ENCODE measurements at places on chromosomes 12 and 14.

DNA sequence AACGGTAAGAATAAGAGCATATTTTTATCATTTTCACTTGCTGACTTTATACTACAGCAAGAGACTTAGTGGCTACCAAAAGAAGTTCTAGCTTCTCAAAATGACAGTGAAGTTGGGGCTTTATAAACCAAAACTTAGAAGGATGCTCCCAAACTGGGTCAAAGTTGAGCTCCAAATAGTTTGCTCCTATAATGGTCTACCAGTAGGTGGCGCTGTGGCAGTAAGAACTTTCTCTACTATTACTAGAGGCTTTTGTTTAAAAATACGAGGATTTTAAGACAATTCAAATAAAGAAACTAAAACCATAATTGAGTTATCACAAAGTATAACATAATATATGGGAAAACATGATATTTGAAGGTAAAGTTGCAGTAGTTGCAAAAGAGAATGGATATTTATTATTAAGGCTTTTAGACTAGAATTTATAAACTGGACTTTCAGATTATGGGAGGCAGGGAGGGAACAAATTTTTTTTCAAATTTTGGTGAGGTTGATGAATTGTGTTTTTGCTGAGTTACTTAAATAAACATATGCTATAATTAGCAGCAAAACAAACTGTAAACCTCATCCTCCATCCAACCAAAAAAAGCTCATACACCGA is 75.0 kb downstream of the TGFB3 start:
- peak; percentile 68 for DNase-seq

- no peak for DNase-seq
These were observed 364.1 kb upstream of the KITLG start for GRCh38 chr12:88944397-88944796.

GRCh38 chr12:108338915-108339657 is at the start of gene CMKLR1:
TSS of gene CMKLR1 (minus strand) at chr12:108339311. CDS start at chr12:108293591, 45,720 bp downstream.
- DNase-seq: no peak

DNA sequence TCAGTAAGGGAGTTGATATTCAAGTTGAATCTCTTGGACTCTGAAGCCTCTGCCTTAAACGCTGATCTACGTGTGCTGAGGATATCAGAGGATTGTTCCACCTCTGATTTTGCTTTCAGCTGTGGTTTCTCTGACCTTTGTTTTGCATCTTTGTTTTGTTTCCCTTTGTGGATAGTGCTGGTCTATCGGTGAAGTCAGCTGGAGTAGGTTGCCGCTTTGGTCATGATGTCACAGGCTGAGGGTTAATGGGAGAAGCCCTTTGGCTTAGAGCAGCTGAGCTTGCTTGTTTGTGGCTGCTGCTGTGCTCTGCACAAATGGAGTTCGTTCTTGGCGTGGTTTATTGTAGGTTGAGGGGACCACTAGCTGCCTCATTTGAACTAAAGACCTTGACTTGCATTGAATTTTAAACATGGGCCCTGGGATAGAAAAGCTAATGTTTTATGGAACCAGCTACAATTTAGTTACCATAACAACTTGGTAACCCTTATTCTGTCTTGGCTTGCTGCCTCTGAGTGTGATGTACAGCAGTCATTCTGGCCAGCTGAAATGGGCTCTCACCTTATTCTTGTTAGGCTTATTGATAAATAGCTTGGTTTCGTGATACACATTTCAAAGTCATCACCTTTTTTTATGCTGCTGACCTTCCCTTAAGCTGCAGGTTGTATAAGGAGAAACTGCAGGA is 284.5 kb upstream of the E2F7 start:
- no peak for DNase-seq

DNA sequence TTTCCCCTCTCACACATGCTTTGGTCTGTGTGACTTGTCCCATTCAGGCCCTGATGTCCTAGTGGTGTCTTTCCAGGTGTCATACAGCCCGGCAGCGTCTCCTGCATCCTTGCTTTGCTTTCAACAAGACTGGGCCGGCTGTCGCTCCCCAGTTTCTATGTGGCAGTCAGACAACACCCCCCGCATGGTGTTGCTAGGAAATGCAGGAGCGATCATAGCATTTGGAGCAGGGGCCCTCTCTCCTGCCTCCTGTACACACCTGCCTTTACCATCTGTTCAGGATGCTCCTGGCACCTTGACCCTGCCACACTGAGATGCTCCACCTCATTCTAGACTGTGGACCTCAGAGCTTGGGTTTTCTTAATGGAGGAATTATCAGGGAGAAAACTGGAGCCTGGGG is 29.5 kb downstream of the CACNA1C start:
- no peak for DNase-seq

DNA sequence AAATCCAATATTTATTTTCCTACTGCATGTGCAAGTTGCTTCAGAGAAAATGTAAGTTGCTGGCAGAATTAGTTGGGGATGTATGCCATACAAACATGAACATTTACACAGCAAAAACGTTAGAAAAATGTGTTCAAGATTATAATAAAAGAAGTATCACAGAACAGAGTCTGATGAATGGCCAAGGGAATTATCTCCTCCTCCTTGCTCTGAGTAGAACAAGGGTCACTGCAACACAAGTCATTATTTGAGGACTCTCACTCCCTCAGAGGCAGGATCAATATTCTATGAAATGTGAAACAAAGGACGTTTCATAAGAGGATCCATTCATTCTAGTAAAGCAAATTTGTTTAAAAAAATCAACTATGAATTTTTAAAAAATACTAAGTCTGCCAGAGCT is 177.8 kb downstream of the PRKD1 start:
- DNase-seq: no peak

- no peak for DNase-seq
These were observed 54.4 kb upstream of the BMP4 start for GRCh38 chr14:54010981-54011380.

- no peak for DNase-seq
These were observed 611.0 kb downstream of the FSCB start for GRCh38 chr14:43896044-43896443.

GRCh38 chr12:45768194-45768593 is 38.7 kb downstream of the ARID2 start:
- DNase-seq: no peak

GRCh38 chr14:91980157-91980556 is 32.7 kb upstream of the FBLN5 start:
- no peak for DNase-seq

- no peak for DNase-seq
These were observed at the start of gene CLEC4A for GRCh38 chr12:8123124-8123912. TSS of gene CLEC4A (plus strand) at chr12:8123617. CDS start at chr12:8123879, 262 bp downstream.

All from CD4-positive, alpha-beta T cell treated with Interleukin-17A for 1 hour (primary cell).